Glutamatergic neuron (in vitro differentiated cells): ENCODE measurements at places on chromosomes 12 and 14. TPM values are rescaled to one million over a fixed set of nuclear protein-coding genes. Genes with fewer than 3 reads are reported as not detected.

DNA sequence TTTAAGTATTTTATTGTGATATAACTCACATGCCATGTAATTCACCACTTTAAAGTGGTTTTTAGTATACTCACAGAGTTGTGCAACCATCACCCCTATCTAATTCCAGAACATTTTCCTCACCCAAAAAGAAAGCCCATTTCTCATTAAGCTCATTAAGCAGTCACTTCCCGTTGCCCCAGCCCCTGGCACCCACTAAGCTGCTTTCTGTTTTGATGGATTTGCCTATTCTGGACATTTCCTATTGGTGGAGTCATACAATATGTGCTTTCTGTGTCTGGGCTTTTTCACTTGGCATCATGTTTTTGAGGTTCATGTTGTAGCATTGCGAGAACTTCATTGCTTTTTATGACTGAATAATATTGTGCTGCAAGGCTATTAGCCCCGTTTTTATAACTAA lies 66.0 kb downstream of the ARL6IP4 start:
- no peak overlapping the region for H3K27ac ChIP-seq
- peaks cover 13% of the 10 kb centered on the region for H3K4me1 ChIP-seq
- H3K27me3 ChIP-seq: peaks cover 3% of the 10 kb centered on the region
- H3K4me3 ChIP-seq: no peak overlapping the region

GRCh38 chr12:96190413-96191108 lies 3.6 kb upstream of the ELK3 start:
- H3K4me3 ChIP-seq: no peak overlapping the region
- H3K27ac ChIP-seq: no peak overlapping the region
- H3K4me1 ChIP-seq: no peaks in the 10 kb centered on the region
- H3K27me3 ChIP-seq: peaks cover 9% of the 10 kb centered on the region
- peaks cover 3% of the 10 kb centered on the region for H3K36me3 ChIP-seq

Gene KRT6C
- total RNA-seq: not detected

GRCh38 chr14:22838631-22839041 lies 2.3 kb downstream of the MMP14 start:
- peak overlapping the region; percentile 52 for H3K27ac ChIP-seq
- peaks cover 10% of the 10 kb centered on the region for H3K27me3 ChIP-seq
- H3K36me3 ChIP-seq: no peaks in the 10 kb centered on the region
- H3K4me1 ChIP-seq: peaks cover 14% of the 10 kb centered on the region

DNA sequence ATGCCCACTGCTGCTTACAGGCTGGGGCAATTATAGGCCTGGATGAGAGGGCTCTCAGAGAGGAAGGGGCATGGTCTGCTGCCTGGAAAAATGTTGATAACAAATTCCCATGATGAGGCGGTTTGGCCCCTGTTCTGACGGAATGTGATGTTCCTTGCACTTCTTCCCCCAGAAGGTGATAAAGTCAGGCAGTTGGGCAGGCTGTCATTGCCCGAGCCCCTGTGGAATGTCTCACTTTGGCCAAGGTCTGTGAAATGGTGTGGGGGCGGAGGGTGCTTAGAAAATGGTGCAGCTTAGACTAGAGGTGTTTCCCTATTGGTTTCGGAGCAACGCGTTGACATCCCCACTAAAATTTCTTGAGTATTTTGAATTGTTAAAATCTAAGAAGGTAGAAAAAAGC lies 1360.0 kb downstream of the AACS start:
- H3K27me3 ChIP-seq: peaks cover 3% of the 10 kb centered on the region
- no peak for DNase-seq
- H3K4me1 ChIP-seq: no peaks in the 10 kb centered on the region

Gene KRT75
- not detected for total RNA-seq

DNA sequence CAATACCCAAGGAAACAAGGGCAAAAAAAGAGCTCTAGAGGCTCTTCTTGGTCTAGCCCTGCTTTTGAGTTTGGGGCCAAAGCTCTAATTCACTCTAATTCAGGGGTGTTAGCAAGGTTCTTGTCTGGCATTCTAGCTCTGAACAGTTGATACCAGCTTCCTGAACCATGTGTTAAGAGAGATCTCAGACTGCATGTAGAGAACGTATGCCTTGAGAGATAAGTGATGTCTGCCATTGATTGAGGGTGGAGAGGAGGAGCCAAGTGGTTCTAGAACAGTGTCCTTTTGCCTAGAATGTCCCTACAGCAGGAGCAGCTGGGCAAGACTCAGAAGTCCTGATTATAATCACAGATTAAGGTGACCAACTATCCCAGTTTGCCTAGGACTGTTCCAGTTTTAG lies 18.2 kb upstream of the POC1B start:
- DNase-seq: no peak
- H3K27me3 ChIP-seq: no peaks in the 10 kb centered on the region
- H3K4me1 ChIP-seq: peaks cover 8% of the 10 kb centered on the region
- H3K4me3 ChIP-seq: no peak overlapping the region
- H3K36me3 ChIP-seq: no peaks in the 10 kb centered on the region

Gene RTL1
- not detected for total RNA-seq

GRCh38 chr12:91913124-91913523 lies 232.5 kb downstream of the BTG1 start:
- H3K27me3 ChIP-seq: no peaks in the 10 kb centered on the region
- no peaks in the 10 kb centered on the region for H3K36me3 ChIP-seq
- H3K4me1 ChIP-seq: peaks cover 9% of the 10 kb centered on the region
- H3K27ac ChIP-seq: no peak overlapping the region
- no peak for DNase-seq

Gene KRT6B
- total RNA-seq: not detected

DNA sequence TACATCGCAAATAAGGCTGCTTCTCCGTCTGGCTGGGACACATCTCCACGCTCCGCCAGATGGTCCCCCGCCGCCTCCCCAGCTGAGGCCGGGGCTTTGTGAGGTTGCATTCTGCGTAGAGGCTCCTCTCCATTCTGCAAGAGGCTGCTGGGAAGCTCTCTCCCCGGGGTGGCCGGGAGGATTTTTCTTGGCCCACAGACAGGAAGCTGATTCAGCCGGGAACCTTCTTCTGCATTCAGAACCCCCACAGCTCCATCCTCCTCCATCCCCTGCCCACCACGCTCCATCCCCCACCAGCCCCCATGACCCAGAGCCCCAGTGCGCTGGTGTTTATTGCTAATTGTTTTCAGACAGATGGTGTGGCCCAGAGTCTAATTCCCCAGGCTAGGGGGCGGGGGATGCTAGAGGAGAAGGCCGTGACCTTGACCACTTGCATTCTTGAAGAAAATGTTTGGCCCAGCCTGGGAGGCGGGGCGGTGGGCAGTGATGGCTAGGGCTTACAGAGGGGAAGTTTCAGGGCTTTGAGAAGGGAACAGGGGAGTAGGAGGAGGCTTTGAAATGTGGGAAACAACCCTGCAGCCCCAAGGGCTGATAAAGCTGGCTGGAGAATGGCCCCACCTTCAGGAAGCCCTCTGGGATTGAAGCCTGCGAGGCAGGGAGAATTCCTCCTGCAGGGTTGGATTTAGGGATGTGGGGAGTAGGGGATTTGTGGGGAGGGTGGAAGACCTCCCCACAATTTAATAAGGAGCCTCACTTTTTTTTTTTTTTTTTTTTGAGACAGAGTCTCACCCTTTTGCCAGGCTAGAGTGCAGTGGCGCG lies 88.5 kb upstream of the NCOR2 start:
- peaks cover 37% of the 10 kb centered on the region for H3K4me1 ChIP-seq
- peak; percentile 87 for DNase-seq
- peaks cover 25% of the 10 kb centered on the region for H3K27me3 ChIP-seq
- peak overlapping the region; percentile 67 for H3K4me3 ChIP-seq
- peak overlapping the region; percentile 93 for H3K27ac ChIP-seq
- no peaks in the 10 kb centered on the region for H3K36me3 ChIP-seq

DNA sequence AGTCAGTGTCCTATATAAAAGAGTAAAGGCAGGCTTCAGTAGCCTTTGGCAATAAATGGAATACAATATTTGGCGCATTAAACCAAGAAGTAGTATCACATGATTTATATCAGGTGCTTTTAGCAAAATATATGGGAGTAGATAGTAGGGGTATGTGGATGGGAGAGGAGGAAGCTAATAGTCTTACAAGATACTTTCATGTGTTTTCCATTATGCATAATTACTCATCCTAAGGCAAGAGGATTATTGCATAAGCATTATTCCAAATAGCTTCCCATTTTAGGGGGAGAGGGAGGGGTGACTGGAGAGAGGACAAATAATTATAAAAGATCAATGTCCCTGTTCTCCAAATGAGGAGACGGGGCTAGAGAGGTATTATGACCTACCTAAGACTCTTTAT lies 104.3 kb downstream of the DUSP6 start:
- no peak overlapping the region for H3K4me3 ChIP-seq
- no peak for DNase-seq
- H3K27ac ChIP-seq: no peak overlapping the region
- no peaks in the 10 kb centered on the region for H3K27me3 ChIP-seq

Gene WNT1
- not detected for total RNA-seq

Gene BEST3
- total RNA-seq: not detected
